ENCODE measurements at places on chromosomes 4 and X.

DNA sequence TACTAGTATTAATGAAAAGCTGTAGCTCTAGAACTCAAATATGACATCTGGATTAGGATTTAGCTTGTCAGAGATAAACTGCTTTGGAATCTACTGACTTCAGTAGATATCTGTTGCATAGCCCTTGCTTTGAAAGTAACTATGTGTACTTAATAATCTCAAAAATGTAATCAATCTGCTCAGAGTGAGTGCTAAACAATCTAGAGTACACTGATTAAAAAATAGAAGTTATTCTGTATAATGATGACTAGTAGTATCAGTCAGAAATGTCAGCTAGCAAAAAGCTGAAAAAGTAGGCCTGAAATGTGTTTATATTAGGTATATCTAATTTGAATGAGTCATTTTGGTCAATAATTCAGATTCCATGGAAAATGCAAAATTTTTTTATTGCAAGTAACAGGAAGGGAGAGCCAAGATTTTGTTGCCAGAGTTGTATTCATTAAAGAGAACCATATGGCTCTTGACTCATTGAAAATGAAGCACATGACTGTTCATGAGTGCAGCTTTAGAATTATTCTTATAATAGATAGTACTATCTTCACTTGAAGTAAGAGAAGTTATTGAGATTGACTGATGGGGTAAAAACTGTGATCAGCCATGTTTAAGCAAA, 20.0 kb downstream of the CLCN3 start:
- DNase-seq, result no peak

- peak; percentile 36 for DNase-seq
Measured at GRCh38 chrX:41558531-41558930, 111.4 kb downstream of the NYX start.

DNA sequence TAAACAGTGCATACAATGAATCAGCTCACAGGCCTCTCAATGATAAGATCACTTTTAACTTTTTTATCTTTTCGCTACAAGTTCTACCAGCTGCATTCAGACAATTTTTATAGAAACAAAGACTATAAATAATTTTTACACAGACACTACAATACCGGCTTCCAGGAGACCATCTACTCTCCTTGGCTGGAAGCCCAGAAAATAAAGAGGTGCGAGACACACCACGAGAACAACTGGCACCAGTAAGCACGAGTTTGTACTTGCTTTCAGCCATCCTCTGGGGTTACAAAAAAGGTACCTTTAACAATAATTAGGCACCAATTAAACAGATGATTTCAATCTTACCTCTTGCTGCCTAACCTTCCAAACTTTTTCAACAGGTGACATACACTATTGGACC, 11.2 kb upstream of the PRDX4 start:
- DNase-seq, result no peak

GRCh38 chr4:15262396-15262795, 165.4 kb upstream of the C1QTNF7 start:
- DNase-seq, result no peak

GRCh38 chr4:162056990-162057389, 106.8 kb downstream of the FSTL5 start:
- DNase-seq, result no peak

- no peak for DNase-seq
Measured at GRCh38 chr4:176760471-176760870, 32.3 kb downstream of the VEGFC start.

DNA sequence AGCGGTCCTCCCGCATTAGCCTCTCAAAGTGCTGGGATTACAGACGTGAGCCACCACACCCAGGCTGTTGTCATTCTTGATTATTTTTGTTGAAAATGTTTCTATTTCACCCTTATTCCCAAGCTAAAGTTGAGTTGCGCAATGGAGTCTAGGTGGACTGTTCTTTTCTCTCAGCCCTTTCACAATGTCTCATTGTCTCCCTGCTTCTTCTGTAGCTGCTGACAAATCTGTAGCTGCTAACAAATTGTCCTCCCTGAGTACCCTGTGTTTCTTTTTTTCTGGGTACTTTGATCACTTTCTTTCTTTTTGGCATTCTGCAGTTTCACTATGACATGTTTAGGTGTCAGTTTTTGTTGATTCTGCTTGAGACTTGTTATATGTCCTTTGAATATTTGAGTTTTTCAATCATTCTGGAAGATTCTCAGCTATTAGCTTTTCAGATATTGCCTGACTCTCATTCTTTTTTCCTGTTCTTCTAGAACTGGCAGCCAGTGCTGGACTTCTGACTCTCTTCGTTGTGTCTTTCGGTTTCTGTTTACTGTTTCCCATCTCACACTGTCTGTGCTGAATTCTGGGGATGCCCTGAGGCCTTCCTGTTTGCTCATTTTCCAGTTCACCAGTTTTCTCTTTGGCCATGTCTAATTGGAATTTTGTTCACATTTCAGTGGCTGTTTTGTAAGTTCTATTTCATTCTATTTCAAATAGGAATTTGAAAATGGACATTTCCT, 6.6 kb downstream of the ABCD1 start:
- peak; percentile 45 for DNase-seq

DNA sequence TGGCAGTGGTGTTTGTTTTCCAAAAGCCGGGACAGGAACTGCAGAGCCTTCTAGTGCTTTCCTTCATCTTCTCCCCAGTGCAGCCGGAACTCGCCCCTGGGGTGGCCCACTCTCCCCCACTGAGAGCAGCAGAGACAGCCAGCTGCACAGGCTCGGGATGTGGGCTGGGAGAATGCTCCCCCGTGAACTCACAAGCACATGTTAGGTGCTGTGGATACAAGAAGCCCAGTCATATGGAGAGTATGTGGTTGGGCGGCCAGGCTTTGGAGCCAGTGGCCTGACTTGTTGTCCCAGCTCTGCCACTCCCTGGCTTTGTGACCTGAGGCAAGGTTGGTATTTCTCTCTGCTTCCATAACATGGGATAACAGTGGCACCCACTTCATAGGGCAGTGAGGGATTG, 9.4 kb upstream of the KIAA0232 start:
- no peak for DNase-seq

DNA sequence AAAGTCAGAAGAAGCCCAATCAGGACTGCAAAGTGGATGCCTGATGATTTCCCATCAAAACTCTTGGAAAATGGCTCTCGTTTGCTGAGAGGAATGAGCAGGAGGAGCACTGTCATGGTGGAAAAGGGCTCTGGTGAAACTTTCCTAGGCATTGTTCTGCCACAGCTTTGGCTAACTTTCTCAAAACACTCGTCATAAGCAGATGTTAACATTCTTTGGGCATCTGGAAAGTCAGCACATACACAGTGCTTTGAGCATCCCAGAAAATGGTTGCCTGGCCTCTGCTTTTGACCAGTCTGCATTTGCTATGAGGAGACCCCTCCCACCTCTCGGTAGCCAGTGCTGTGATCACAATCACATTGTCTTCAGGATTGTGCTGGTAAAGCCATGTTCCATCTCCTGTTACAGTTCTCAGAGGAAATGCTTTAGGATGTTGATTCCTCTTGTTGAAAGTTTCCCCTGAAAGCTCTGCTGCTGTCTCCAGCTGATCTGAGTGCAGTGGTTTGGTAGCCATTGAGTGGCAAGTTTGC, 25.2 kb upstream of the TBC1D14 start:
- no peak for DNase-seq

GRCh38 chrX:72141372-72142004, 9.8 kb upstream of the RTL5 start:
- no peak for DNase-seq

DNA sequence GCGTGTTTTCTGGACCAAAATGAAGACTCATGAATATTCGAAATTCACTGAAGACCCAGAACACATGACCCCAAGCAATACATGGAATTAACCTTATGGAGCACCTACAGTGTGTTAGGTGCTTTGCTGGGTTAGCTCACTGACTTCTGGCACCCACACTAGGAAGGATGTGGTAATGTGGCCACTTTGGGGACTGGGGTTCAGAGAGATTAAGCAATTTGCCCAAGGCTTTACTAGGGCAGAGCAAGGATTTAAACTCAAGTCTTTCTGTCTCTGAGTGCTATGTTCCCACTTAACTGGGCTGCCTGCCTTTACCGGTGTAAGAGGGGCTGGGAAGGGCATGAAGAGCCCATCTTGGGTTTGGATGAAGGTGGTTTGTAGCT, 162.0 kb upstream of the ATP6AP2 start:
- peak; percentile 57 for DNase-seq

DNA sequence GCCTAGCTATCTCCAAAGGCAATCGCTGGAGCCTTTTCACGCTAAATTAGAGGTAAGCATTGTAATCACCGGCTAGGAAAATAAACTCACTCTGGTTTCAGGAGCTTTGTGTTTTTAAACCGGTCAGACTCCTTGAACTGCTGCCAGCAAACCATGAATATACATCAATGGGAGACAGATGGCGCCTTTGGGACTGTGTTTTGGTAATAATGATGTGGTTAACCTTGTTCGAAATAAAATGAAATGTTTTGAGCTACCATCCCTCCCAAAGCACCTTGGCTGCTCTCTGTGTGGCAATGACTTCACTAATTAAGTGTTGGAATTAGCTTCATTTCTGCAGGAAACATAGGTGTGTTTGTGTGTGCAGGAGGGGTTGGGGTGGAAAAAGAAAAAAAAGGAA, 65.3 kb downstream of the CLNK start:
- no peak for DNase-seq

DNA sequence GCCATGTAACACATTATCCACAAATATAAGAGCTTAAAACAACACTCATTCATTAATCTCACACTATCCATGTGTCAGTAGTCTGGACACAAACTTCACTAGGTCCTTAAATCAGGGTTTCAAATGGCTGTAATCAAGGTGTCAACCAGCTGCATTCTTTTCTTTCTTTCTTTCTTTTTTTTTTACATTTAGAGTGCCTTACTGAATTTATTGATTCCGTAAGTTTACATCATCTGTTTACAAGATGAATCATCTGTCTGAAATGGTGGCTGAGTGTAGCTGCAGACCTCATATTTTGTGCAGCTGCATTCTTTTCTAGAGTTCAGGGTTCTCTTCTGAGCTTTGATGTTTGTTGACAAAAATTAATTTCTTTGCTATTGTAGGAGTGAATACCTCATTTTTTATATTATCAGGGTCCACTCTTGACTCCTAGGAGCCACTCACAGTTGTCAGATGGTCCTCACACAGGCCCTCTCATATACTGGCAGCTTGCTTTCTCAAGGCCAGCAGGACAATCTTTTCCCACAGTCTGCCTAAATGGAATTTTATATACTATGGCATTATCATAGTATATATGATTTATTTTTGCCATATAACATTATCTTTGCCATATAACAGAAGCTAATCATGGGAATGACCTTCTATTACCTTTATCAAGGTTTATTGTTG, 37.8 kb downstream of the SPOCK3 start:
- DNase-seq, result no peak

DNA sequence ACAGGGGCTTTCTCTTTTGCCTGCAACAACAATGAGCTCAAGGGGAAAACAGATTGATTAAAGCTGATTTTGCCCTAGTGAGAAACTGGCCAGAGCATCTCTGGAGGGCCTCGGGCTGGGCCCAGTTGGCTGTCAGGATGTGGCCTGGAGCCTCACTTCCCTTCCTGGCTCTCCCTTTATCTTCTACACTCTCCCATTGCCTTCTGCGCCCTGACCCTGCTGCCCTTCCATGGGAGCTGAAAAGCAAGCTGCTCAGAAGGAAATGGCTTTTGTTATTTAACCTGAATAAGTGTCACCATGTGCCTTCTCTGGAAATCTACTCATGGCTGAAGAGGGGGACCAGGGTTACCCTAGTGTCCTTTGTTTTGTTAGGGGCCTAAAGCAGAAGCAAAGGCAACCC, 43.8 kb downstream of the NHSL2 start:
- DNase-seq, result no peak

GRCh38 chr4:98682719-98683118, 24.3 kb upstream of the TSPAN5 start:
- DNase-seq, result no peak

GRCh38 chr4:74665346-74665745, 129.0 kb downstream of the BTC start:
- DNase-seq, result no peak

DNA sequence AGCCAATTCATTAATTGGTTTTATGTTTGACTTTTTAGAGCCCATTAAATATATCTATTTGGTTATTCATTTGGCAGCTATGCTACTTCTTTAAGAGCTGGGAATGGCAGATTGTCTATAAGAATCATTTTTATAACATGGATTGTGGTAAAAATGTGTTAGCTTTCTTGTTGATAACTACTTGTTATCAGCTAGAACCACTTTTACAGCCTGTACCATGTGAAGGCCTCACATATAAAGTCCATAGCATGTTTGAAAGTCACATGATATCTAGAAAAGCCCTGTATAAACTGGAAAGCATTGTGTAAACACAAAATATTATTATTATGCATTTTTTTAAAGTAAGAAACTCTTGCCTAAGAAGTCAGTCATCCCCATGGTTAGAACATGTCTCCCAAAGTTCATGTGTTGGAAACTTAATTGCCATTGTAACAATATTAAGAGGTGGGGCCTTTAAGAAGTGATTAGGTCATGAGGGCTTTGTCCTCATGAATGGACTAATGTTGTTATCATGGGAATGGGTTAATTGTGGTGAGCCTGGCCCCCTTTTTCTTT, 110.9 kb upstream of the BMP2K start:
- no peak for DNase-seq

GRCh38 chr4:168575473-168575872, 78.6 kb downstream of the PALLD start:
- no peak for DNase-seq

DNA sequence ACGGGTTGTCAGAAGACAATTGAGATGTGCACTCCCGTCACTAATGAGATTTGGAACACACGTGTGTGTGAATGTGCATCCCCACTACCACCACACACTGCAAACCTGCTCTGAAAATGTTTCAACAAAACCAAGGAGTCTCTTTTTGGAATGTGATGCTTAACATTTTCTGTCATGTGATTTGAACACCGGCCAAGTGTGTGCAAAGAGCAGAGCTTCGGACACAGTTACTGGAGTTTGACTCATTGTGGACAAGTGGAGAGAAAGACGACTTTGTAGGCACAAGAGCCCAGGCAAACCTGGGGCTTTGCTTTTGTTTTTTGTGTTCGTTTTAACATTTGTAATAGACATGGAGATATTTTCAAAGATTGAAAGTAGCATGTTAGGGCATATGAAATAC, 49.2 kb downstream of the CCKAR start:
- no peak for DNase-seq

DNA sequence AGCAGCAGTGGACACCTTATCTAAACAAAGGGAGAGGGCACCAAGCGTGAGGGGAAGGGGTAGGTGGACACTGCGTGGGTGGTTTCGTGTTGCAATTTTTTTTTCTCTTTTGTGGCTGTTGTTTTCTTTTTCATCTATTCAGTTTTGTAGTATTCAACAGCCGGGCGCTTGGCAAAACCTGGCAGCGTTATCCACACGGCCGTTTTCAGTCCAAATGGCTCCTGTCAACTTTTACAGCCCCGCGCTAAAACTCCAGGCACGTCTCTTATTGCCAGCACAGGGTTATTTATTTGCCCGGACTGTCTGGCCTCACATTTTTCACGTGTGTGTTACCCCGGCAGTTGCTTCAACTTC, 192.2 kb downstream of the BCOR start:
- DNase-seq, result no peak

DNA sequence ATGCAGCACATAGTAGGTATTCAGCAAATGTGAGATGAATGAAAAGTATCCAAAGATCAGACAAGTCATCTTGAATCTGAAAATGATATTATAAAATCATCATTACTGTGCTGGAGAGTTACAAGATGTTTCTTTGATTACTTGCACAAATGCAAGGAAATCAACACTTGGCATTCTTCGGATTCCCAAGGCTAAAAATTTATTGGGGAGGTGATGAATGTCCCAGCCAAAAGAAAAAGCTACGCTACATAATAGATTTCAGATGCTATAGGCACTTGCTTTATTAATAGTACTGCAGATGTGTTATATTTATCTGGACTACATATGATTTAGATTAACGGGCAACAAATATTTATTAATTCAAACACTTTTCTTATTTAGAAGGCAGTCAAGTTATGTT, 286.7 kb upstream of the TENM3 start:
- DNase-seq, result no peak

- peak; percentile 56 for DNase-seq
Measured at GRCh38 chr4:1136048-1136447, 22.7 kb upstream of the RNF212 start.

All from NB4 (cell line).